ENCODE measurements at places on chromosomes 5 and 9.
A peak's percentile ranks its signal among the peaks of the same experiment; 100 is the strongest.

- no peak for DNase-seq
Observed at GRCh38 chr5:116507941-116508655, 66.5 kb downstream of the SEMA6A start.

DNA sequence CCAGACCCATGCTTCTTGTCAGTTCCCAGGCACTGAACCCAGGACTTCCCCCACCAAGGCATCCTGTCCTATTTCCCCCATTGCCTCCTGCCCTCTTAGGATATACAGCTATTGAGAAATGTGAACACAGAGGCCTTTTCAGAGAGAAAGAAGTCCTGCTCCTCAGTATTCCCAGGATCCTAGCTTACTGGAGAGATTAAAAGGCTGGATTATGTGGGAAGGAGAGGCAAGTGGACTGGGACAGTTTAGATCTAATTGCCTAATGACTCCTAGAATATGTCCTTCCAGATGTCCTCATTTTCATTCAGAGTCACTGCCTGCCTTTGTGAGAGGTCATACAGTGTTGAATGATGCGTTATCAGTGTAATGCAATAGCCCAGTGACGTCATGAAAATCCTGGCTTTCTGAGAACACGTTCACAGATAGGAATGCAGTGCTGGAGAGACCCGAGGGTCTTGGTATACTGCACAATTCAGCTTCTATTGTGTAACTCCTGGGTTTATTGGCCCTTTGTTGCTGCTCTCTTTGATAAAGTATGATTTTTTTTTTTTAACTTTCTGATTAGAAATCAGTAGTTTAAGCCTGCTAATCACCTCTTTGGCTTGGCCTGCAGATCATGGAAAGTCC is 26.2 kb downstream of the WWC1 start:
- DNase-seq, result peak; percentile 74

GRCh38 chr5:6850106-6850432 is 136.8 kb downstream of the TENT4A start:
- DNase-seq, result no peak

- peak; percentile 26 for DNase-seq
Observed at GRCh38 chr9:112166176-112167140, 8.6 kb downstream of the SUSD1 start.

DNA sequence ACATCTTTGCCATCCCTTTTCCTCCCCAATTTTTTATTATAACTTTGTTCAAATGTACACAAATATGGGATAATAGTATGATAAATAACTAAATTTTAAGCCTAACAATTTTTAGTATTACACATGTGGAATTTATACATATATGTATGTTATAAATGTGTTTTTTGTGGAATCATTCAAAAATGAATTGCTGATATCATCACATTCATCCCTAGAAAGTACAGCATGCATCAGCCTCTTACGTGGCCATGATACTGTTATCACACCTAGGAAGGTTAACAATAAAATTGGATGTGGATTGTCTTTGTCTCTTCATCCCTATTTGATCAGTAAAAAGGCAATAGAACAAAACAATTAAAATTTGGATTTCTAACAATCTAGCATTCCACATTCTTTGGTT is 73.7 kb upstream of the DAP start:
- DNase-seq, result no peak

DNA sequence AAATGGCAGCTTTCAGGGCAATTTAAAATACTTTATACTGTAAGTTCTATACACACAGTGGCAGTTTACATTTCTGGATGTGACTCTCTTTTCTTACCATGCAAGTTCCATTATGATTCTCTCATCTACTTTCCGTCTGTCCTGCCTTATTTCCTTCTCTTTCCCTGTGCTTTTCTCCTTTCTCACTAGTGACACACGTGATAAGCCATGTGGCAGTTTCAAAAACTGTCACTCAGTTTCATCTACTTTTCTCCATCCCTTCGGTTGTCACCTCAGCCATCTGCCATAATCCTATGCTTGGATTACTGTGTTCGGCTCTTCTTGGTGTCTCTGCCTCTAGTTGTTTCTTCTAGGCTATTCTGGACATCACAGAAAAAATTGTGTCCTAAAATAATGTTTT is 46.8 kb upstream of the ATG10 start:
- DNase-seq, result no peak

DNA sequence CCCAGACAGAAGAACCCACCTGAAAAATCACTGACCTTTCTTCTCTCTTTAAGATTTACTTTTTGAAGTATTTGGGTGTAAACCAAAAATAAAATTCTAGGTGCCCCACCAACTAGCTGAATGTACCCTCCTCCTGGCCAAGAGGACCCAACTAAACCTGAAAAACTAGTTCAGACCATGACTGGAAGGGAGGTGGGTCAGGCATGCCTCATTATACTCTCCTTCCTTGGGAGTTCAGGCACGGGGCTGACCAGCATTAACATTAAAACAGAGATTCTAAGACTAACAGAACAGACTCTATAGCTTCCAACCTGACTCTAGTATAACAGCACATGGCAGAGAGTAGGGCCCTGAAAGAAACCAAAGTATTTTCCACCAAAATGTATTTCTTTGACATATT is 61.4 kb downstream of the CERT1 start:
- DNase-seq, result no peak

GRCh38 chr5:104800440-104801048 is 1238.0 kb upstream of the NUDT12 start:
- no peak for DNase-seq

GRCh38 chr5:149646564-149646963 is 65.3 kb downstream of the ARHGEF37 start:
- DNase-seq, result no peak

- DNase-seq, result no peak
Observed at GRCh38 chr9:73125651-73126050, 26.0 kb upstream of the ANXA1 start.

GRCh38 chr5:55188656-55189540 is 15.9 kb upstream of the CDC20B start:
- DNase-seq, result no peak

DNA sequence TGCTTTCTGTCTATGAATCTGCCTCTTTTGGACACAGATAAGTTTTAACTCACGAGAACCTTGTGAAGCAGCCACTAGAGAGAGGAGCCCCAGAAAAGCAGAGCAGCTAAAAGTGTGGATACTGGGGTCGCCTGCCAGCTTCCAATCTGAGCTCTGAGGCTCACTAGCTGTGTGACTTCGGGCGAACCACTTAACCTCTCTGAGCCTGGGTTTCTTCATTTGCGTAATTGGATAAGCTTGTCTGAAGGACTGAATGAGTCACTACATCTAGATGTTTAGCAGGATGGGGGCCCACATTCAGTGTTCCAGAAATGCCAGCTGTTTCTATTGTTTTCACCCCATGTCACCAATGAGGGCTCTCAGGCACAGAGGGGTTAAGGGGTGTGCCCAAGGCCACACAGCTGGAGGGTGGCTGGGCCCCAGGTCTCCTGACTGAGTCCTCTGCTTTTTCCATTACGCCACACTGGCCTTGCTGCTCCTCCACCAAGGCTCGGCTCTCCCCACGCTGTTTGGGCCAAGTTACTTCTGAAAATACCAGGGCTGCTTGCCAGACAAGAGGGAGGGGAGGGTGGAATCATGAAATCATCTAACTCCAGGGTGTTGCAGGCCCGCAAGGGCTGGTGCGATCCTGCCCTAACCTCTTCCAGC is 36.2 kb downstream of the SH3PXD2B start:
- DNase-seq, result peak; percentile 88

DNA sequence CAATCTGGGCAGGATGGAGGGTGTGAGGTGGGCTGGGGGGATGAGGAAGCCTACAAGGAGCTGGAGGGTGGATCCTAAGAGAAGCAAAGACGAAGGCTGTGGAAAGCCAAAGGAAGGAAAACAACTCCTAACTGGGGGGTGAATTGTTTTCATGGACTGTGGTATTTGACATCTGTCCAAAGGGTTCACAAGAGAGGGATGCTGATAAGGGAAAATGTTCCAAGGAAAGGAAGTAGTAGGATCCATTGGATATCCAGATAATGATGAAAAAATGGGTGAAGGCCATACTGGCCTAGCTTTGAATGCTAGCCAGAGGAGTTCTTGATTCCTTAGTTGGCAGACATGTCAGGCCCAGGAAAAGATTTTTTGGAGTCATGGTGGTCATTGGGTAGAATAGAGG is 51.8 kb upstream of the FOXI1 start:
- DNase-seq, result no peak

GRCh38 chr9:131396626-131397025 is 2.7 kb downstream of the PRRC2B start:
- no peak for DNase-seq

DNA sequence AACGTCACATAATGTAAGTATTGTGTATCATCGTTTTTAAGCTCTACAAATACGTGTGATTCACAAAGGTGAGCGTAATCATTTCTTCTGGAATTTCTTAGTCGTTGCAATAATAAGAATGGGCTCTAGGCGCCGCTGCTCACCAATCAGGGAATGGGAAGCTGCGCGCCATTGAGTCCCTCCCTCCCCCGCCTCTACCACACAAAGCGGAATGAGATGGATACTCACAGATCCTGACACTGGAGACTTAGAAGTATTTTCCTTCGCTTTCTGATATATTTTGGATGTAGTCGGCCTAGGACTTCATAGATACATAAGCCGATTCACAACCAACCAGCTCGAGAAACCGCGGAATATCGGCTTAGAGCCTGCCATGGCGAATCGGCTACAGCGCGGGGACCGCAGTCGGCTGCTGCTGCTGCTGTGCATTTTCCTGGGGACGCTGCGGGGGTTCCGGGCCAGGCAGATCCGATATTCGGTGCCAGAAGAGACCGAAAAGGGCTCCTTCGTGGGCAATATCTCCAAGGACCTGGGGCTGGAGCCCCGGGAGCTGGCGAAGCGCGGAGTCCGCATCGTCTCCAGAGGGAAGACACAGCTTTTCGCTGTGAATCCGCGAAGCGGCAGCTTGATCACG is at the start of gene PCDHGA11:
Gene PCDHGA11, plus strand, starts transcription at position 197 of the 634 bp plus-strand sequence. Its CDS starts 177 bp downstream, at position 374.
- peak; percentile 67 for DNase-seq

DNA sequence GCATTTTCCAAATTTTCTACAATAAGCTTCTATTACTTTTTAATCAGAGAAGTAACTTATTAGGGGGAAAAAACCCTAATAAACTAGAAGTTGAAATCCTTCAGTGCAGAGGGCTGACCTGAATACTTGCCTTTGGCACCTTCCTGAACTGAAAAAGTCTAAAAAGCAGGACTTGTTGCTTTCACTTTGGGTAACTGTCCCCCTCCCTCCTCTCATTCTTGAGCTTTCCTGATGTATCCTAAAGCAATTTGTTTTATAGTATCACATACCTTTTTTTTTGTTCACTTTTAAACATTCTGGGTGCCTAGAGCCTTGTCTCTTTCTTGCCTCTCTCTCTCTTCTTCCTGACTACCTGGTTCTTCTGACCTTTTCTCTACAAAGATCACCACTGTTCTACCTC is 64.0 kb upstream of the ERBIN start:
- DNase-seq, result no peak

DNA sequence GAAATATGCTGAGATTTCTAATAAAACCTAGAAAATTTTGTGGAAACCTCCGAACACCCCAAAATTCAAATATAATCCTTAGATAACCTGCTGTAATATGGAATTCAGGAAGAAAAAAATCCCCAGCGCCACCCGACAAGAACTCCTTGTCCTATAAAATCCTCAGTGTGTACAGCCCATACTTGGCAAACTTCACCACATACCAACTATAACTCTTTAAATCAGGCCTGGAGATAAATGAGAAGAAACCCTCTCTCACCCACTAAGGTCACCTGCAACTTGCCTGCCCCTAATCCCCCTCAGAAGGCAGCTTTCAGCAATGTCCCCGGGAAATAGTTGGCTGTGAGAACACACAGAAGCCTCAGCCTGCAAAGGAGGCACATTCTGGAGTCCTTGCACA is 90.5 kb downstream of the SH3TC2 start:
- no peak for DNase-seq

DNA sequence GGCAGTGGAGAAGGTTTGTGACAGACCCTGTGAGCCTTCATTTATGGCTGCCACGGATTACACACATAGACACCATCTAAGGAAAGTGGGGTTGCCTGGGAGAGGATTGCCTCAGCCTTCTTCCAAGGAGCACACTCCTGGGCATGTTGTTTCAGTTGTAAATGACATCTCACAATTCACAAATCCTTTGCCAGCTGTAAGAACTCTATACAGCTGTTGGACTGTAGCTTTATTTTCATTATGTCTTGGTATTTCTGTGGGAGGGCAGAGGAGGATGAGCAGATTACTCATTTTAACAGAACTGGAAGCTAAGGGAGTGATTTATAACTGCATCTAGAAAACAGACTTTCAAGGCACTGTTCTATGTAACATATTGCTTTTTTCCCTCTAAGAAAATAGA is 25.6 kb downstream of the MELK start:
- no peak for DNase-seq

DNA sequence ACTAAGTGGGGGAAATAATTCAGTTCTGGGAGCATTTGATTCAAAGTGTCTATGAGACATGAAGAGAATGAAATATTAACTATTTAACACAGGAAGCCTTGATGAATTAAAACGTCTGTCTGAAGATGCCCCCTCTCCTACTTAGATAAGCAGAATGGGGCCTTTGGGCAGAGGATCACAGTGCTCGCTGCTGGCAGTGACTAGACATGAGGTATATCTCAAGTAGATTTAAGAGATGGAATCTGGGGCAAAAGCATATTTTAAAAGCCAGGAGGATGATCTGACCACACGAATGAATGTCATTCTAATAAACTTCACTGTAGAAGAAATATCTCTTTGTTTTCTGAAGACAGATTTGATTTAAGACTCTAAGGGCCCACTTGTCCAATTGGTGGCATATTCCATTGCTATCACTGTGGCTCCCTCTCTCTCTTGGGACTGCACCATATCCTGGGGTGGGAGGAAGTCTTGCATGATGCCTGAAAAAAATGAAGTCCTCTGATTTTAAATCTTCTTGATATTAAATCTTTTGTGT is 254.0 kb downstream of the MAN2A1 start:
- DNase-seq, result no peak

DNA sequence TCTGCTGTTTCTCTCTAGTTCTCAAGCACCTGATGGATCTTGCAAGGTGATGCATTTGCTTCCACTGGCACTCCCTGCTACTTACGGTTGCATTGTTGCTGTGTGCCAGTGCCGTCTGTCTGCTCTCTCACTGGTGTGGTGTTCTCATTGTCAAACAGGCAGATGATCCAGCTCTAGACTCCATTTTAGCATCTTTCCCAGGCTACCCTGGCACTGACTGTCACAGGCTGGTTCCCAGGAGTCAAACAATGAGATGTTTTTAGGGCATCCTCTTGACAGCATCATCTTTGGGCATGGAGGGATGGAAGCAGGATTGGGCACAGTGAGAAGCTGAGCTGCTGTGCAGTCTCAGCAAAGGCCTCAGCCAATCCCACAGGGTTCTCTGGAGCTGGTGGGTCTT is 12.9 kb downstream of the MTRR start:
- DNase-seq, result no peak

- no peak for DNase-seq
Observed at GRCh38 chr5:66645039-66645438, 48.8 kb downstream of the MAST4 start.

- peak; percentile 13 for DNase-seq
Observed at GRCh38 chr5:109388407-109388806, 21.4 kb downstream of the PJA2 start.

DNA sequence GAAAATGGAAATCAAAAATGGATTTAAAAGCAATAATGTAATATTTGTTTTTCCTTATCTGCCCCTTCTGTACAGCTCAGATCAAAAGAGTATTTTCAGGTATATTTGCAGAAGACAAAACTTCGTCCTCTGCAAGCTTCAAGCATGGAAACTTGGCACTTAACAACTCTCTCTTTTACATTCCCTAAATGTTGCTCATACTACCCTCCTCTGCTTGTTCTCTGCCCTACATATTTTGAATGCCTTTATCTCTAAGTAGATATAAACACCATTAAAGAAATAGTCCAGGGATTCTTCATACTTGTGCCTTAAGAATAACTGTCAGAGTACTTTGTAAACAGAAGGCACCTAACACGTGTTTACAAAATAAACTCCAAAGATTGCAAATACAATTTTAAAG is 19.2 kb upstream of the SMC2 start:
- DNase-seq, result peak; percentile 46
